ENCODE measurements at places on chromosomes 16 and 17. TPM values are rescaled to one million over a fixed set of nuclear protein-coding genes. Genes with fewer than 3 reads are reported as not detected.

DNA sequence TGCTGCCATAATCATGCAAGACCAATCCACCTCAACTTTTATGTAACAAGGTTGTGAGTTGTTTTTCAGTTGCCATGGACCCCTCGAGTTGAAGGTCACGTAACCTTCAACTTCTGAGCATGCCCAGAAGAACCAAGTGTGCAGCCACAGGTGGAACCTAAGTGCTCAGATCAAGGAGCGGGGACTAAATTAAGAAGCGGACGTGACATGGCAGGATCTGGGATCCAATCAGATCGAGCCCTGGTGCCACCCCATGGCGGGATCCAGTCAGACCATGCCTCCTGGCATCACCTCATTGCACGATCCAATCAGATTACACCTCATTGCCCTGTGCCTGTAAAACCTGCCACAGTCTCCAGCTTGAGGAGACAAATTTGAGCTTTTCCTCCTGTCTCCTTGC is 204.5 kb upstream of the CDH5 start:
- DNase-seq: no peak

DNA sequence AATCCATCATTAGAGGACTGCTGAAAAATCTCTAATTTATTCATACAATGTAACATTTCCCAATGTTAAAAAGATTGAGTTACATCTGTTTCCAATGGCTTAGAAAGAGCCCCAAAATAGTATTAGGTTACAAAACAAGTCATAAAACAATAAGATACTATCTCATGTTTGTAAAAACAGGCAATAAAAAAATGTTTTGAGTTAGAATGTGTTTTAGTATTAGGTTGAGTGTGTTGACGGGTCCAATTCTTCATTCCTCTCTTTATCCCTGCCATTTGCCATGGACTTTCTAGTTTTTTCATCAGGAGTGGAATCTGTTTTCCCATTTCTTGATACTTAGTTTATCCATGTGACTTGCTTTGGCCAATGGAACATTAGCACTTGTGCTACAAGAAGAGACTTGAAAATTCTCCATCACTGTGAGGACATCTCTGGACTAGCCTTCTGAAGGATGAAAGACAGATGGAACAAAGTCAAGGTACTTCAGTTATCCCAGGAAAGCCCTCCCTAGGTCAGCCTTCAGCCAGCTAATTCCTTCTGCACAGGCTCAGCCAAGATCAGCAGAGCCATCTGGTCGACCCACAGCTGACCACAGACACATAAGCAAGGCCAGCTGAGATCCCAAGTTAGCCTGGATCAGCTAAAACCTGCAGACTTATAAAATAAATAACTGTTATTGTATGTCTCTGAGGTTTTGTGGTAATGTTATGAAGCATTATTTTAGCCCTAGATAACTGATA is 83.3 kb downstream of the HS3ST3A1 start:
- no peak for DNase-seq

DNA sequence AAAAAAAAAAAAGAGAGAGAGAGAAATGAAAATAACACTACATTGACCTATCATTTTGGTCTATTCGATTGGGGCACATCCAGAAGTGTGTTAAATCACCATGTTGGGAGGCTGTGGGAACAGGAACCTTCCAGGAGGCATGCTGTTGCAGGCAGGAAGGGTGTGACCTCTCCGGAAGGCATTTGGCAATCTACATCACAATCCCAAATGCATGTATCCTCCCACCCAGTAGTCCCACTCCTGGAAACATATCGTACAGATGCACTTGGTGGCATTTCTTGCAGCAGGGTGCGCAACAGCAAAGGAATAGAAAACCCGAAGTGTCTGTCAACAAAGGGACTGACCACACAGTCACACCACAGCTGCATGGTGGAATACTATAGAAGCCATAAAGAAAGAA is 7.9 kb downstream of the PLLP start:
- DNase-seq: no peak

DNA sequence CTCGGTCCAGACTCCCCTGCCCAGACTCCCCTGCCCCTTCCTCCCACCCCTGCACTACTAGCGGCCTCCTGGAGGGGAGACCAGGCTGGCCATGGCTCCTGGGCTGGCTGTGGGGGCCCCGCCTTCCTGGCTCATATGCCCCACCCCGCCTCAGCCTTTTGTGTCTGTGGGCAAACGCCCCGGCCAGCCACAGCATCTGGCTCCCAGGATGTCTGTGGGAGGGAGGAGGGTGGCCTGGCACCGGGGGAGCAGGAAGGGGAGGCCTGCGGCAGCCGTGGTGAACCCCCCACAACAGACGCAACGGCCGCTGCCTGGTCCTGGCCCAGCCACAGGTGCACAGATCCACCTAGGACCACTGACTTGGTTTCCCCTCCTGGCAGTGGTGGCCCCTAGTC is 32.9 kb downstream of the BAHCC1 start:
- no peak for DNase-seq

DNA sequence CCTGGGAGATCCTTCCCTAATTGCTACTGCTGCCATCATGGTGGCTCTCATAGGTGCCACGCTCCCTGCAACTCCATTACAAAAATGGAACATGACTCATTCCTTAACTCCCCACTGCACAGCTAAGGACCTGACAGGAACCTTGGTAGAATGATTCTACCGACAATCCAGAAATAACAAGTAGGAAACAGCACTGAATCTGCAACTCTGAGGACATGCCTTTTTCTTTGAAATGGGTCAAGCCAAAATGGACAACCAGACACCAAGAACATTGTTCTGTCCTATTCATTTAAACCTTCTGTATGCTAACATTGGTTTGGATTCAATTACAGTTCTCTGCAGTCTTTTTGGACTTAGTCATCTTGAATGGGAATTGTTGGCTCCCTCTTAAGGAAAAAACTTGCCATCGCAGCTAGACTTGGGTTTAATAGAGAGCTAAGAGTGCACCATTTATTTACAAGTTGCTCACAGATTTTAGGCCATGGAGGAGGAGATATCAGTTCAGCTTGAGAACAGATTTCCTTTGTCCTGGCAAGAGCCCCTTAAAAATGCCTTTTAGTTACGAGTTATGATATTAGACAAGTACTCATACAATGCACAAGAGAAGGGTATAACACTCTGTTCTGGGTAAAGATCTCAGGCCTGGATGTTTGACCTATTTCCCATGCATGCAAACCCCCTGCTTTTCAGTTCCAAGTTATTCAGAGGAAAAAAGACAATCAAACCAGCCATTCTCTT is 20.9 kb upstream of the NSRP1 start:
- DNase-seq: peak; percentile 36

- DNase-seq: no peak
Observed at GRCh38 chr16:65668064-65668595, 546.3 kb upstream of the CDH11 start.

- no peak for DNase-seq
Observed at GRCh38 chr17:41167561-41167960, 460 bp downstream of the KRTAP4-3 start.

- DNase-seq: no peak
Observed at GRCh38 chr16:57141822-57142631, 43.8 kb downstream of the PSME3IP1 start.

GRCh38 chr17:21177854-21178600 is 35.9 kb downstream of the TMEM11 start:
- DNase-seq: no peak

DNA sequence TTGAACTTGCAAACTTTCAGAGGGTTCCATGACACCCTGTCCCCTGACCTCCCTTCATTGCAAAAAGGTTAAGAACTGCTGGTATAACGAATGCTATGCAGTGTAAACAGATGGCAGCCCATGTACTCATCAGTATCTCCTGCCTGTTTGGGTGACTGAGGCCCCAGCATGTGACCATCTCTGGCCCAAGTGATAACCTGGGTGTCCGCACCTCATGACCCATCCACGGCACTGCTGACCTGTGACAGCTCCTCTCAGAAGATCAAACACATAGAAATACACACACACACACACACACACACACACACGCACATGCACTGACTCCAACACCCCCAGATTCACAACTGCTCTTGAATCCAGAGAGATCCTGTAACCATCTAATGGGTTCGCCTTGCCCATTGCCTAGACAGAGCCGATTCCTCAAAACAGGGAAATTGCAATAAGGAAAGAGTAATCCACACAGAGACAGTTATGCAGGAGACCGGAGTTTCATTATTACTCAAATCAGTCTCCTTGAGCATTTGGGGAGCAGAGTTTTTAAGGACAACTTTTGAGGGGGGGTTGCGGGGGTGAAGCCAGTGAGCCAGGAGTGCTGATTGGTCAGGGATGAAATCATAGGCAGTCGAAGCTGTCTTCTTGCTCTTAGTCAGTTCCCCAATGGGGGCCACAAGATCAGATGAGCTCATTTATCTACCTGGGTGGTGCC is 11.3 kb upstream of the PHOSPHO1 start:
- DNase-seq: no peak

- no peak for DNase-seq
Observed at GRCh38 chr17:74134991-74135390, 68.5 kb upstream of the RPL38 start.

DNA sequence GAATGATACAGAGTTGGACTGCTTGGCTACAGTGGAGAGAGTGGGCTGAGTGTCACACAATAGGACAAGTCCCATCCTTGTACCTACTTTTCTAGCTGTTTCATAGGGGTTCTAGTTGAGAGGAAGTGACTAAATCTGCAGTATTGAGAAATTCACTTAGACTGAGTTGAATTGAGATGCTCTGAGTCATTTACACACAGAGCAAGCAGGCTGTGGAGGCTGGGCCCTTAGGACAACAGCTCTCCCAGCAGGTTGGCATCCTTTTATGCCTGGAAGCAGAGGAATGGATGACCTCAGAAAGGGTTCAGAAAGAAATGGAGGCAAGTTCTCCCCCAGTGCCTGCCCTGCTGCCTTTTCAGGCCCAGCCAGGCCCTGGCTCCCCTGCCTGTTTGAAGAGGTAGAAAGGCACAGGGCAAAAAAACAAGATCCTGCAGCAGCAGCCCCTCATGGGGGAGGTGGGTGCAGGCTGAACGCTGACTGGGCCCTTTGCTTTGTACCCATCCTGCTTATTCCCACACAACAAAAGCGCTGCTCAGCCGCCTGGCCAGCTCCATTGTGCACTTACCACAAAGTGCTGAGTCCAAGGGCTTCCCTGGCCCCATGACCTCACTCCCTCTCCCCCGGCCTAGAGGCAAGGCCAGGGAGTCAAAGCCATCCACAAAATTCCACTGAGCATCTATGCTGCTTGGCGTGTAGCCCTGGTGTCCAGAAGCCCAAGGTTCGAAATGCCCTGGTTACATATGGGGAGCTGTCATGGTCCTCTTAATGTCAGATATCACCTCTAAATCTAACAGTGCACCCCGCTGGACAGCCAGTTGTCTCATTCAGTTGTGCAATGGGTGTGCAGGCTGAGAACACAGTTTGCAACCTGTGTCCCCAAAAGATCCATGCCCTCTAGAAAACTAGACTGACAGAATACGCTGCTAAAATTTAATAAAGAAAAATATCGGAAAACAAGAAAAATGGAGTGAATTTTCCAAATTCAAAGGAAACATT is 5.4 kb upstream of the CRYBA1 start:
- no peak for DNase-seq

- peak; percentile 48 for DNase-seq
Observed at GRCh38 chr17:49361129-49361901, 735 bp downstream of the ZNF652 start.

GRCh38 chr16:1791943-1792812 is 1.3 kb downstream of the IGFALS start:
- no peak for DNase-seq

DNA sequence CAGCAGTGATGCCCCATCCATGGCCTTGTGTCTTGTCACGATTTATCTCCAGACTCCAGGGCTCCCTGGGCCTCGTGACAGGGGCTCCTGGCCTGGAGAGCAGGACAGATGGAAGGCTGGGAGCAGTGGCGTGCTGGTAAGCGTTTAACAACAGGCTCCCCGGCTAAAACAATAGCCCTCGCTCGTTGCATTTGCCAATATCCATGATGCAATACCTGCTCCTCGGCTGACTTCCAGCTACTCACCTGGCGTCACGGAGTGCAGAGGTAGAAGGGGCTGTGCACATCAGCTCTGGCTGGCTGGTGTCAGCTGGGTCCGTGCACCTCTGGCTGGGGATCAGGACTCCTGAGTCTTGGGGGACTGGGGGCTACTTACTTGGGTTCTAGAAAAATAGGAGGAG is 1.5 kb upstream of the BICDL2 start:
- DNase-seq: no peak

GRCh38 chr17:74250324-74250995 is 23.6 kb upstream of the DNAI2 start:
- no peak for DNase-seq

DNA sequence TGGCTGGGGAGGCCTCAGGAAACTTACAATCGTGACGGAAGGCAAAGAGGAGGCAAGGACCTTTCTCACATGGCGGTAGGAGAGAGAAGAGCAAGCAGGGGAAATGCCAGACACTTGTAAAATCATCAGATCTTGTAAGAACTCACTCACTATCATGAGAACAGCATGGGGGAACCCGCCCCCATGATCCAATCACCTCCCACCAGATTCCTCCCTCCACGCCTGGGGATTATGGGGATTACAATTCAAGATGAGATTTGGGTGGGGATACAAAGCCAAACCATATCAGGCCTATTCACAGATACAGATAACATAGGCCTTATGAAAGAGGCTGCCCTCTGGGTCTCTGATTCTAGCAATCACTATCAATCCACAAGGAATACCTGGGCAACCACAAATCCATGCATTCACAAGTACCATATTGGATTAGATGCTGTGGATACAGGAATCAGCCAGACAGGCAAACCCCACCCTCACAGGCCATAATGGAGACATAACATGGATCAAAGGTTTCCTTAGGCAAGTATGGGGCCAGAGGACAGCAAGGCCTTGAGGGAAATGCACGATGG is 284.9 kb downstream of the SOX9 start:
- DNase-seq: no peak

DNA sequence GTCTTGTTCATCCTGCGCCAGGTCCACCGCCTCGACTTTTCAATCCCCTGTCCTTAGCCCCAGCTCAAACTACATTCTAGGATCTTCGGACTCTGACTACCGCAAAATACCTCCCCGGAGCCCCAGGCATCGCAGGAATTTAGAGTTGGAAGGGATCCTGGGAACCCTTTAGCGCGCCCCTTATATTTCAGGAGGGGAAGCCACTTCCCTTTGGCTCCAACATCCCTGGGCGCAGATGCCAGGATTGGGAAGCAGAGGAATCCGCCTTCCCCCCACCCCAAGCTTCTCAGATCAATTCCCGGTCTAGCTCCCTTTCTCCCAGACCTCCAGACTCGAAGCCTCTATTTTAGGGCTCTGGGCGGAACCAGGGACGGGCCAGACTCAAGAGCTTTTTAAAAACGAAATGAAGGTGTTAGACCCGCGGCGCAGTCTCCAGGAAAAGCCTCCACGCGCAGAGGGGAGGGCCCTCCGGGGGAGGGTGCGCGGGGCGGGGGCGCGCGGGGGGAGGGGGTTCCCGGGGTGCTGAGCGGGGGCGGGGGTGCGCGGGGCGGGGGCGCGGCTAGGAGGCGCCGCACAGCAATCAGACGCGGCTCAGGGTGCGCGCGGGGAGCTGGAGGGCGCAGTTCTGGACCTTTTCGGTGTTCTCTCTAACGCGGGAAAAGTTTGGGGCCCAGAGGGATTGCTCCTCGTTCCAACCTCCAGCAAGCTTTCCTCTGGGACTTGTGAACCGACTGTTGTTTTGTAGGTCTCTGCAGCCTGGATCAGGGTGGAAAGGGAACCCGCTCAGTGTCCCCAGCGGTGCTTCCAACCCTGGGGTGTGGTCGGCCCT is 1.6 kb downstream of the AHSP start:
- no peak for DNase-seq

GRCh38 chr16:23587726-23588125 is 8.4 kb downstream of the NDUFAB1 start:
- DNase-seq: no peak

The FBXW10 gene
- polyA plus RNA-seq: not detected

The PKMYT1 gene
- 93.4 TPM for polyA plus RNA-seq

The APPBP2 gene
- polyA plus RNA-seq: 30.2 TPM

The HID1 gene
- polyA plus RNA-seq: 1.4 TPM

The KRT33B gene
- not detected for polyA plus RNA-seq

The LDHD gene
- polyA plus RNA-seq: not detected

The SLC5A11 gene
- not detected for polyA plus RNA-seq
